Activated CD4-positive, CD25-positive, alpha-beta regulatory T cell treated with anti-CD3 and anti-CD28 coated beads, Interleukin-2, amount 50 U/mL, for 16 hours (primary cell): ENCODE measurements at places on chromosomes 4 and X.

- DNase-seq = no peak
Observed at GRCh38 chr4:165364452-165365080, 14.2 kb upstream of the CPE start.

- DNase-seq = no peak
Observed at GRCh38 chrX:107107459-107107858, 11.2 kb downstream of the RBM41 start.

- DNase-seq = no peak
Observed at GRCh38 chr4:98081936-98082335, 61.3 kb downstream of the STPG2 start.

DNA sequence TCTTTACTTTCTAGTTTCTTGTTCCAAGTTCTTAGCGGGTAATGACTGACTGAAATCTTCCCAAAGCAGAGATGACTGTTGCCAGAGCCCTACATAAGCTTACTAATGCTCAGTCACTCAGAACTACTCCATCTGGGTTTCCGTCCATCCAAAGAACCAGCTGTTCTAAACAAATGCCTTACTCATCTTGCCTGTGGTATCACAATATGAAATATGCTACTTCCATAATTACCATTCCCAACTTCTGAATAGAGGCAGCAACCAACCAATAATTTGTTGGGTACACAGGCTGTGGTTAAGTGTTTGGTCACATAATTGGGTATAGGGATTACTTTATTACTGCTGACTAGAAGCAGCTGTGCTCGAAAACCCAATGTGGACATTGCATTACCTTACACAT lies 930.2 kb upstream of the DIAPH2 start:
- no peak for DNase-seq

GRCh38 chr4:147017081-147017480 lies 71.4 kb upstream of the TTC29 start:
- no peak for DNase-seq

DNA sequence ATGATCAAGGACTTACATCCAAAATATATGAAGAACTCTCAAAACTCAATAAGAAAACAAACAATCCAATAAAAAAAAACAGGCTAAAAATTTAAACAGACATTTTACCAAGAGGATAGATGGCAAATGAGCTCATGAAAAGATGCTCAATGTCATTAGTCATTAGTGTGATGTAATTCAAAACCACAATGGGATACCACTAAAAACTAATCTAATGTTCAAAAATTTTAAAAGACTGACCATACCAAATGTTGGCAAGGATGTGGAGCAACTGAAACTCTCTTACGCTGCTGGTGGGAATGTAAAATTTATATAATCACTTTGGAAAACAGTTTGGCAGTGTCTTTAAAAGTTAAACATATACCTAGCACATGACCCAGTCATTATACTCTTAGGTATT lies 43.7 kb downstream of the RPS6KA6 start:
- DNase-seq = no peak

GRCh38 chrX:154748712-154749339 lies 2.1 kb downstream of the GAB3 start:
- DNase-seq = no peak

DNA sequence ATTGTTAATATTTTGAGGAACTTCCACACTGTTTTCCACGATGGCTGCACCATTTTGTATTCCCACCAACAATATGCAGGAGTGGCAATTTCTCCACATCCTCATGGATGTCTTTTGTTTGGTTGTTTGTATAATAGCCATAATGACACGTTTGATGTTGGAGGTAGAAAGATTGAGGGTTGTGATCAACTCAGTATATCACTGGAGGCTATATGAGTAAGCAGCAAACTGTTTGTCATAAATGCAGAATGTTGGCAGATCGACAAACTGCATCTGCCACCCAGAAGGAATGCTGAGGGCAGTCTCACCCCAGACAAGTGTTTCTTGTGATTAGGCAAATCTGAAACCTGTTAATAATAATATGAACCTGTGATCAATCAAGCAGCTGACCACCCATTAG lies 243.9 kb upstream of the WDFY3 start:
- no peak for DNase-seq

- no peak for DNase-seq
Observed at GRCh38 chr4:120839334-120839973, 83.1 kb downstream of the PRDM5 start.

GRCh38 chr4:78778530-78778929 lies 2.4 kb downstream of the BMP2K start:
- DNase-seq = no peak

- DNase-seq = no peak
Observed at GRCh38 chr4:76659103-76659490, 224.1 kb downstream of the SHROOM3 start.

GRCh38 chr4:20773144-20773997 lies 73.1 kb downstream of the PACRGL start:
- DNase-seq = no peak

GRCh38 chrX:74405973-74406489 lies 15.3 kb upstream of the SLC16A2 start:
- DNase-seq = no peak

DNA sequence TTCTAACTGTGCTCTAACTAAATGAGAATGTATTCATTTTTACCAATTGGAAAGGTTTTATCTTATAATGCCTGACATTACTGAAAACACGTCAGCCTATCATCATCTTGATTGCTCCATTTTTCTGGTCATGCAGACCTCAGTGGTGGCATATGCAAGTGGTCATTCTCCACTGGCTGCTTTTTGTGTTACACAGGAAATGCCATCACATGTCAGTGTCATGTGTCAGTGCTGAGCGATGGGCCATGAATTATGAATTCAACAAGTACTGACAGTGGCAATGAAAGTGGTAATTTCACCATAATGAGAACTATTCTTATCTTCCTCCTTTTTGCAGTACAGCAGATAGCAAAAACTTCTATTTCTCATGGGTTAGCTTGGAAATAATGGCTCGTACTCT lies 190.5 kb downstream of the PACRGL start:
- no peak for DNase-seq

- DNase-seq = no peak
Observed at GRCh38 chrX:87805829-87806490, 288.4 kb downstream of the KLHL4 start.

DNA sequence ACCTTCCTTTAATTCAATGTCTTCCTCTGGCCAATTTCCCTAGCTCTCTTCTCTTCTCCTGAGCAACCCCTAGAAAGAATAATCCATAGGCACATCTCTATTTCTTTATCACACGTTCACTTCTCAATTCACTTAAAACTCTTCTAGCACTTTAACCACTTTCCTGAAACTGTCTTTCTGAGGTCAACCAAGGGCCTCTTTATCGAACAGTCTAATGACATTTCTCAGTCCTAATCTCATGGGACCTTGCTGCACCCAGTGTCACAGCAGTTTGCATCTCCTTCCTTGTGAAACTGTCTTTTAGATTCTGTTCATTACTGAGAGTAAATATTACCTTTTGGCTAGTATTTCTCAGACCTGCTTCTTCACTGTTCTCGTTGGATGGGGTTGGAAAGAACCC lies 285.3 kb upstream of the RASGEF1B start:
- no peak for DNase-seq

- no peak for DNase-seq
Observed at GRCh38 chr4:48944756-48945241, 38.2 kb upstream of the OCIAD2 start.

DNA sequence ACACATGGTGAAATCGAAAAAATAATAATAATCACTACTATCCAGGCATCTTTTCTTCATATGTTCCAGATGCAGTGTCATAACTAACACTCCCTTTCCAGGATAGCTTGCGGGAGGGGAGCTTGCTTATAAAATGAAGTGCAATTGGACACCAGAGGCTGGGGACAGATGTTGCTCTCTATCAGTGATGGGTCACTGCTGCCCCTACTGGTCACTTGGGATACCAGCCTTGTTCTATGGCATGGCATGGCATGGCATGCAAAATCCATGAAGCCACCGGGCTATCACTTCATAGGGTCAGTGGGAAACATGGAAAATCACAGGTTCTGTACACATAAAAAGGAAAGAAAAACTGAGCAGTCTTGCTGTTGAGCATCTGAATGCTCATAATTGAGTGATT lies 168.1 kb downstream of the GLRA2 start:
- DNase-seq = no peak

DNA sequence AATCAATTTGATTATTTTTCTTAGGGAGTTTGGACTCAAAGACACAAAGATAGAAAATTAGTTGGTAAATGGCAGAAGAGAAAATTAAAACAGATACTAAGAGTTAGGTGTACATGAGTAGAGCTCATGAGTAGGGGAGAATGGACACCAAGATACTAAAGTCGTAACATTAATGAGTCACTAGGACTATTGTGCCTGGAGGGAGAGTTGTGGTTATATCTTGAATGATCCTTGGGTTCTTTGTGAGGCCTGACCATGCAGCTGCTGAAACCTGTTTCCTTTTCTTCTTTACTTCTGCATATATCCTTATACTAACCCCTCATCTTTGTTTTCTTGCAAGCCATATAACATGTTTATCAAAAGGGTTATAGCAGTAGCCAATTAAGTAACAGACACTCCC lies 532.8 kb downstream of the RPA4 start:
- no peak for DNase-seq

DNA sequence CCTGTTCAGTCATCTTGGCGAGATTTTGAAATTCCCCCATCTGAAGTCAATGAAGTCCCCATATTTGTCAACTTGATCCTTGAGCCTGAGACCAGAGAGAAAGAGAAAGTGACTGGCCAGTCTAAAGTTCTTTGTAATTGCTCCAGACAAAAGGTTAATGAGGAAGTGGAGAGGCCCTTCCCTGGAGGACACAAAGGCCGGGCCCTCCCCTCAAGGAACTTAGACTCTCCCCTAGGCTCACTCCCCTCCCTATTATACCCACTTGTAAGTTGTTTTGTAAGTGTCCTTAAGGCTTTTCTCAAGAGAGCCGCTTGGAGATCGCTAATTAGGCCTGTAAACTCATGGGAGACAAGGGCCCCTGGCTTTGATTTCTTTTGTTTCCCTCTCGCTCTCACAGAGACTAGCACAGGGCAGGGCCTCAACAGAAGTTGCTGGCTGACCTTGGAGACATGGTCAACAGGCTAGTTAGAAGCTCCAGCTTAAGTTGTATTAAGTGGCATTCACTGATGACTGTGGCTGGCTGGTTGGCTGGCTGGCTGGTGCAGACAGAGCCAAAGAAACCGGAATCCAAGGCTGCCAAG lies 20.3 kb upstream of the GPC4 start:
- DNase-seq = no peak

DNA sequence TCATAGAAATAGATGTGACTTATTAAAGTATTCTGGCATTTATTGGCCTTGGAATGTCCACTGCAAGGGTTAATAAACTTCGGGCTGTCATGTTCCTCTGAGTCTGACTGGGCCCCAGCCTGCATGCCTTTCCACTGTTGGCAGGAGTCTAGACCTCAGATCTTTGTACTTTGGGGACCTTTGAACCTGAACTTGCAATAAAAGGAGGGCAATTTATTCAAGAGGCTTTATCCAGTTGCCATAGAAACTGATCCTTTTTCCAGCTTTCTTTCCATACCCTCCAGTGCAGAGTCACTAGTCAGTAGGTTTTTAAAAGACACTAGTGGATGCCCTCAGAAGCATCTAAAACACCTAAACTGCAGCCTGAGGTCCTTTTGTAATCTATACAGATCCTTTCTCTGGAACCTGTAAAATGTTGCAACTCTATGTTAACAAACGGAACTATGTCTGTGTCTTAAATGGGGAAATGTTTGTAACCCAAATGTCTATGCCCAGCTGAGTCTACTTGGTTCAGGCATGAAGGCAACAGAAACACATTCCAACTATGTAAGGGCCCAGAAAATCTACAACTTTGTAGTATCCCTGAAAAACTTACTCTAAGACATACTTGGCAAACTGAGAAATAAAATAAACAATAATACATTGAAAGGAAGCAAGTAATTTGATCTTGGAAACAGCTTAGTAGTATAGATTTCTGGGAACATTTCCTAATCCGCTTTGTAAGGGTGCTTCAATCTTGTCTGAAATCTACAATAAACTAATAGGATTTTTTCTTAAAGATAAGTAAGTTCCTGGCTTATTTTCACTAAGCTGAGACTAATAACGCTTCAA lies 41.5 kb downstream of the SOWAHB start:
- DNase-seq = no peak

DNA sequence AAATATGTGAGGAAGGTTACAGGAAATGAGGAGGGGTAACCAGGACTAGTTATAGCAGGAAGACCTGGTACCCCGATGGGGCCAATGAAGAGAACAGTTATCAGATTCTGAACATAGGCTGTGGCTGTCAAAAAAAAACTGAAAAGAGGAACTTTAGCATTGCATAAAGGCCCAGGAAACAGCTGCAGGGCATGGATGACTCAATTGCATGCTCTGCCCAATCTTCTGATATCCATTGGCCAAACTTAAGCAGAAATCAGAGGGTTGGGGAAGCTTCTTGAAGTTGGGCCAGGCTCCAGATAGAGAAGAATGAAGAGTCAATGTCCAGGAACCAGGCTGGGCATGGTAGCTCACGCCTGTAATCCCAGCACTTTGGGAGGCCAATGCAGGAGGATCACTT lies 1222.4 kb upstream of the PRKX start:
- no peak for DNase-seq

DNA sequence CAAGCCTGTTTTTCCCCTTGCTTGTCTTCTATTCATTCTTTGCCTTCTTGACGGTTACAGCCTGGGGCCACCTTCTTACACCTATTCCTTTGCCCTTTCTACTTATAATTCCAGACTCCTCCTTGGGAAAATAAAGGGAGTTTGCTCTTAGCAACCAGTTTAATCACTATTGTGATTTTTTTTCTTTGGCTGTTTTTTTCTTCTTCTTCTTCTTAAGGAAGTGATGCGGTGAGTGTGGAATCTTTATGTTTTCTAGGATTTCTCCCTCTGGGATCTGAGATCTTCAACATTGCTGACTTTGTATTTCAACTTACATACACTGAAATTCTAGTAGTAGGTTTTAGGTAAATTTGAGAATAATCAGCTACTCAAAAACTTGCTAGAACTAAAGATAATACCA lies 1.1 kb upstream of the KLHL13 start:
- DNase-seq = no peak

DNA sequence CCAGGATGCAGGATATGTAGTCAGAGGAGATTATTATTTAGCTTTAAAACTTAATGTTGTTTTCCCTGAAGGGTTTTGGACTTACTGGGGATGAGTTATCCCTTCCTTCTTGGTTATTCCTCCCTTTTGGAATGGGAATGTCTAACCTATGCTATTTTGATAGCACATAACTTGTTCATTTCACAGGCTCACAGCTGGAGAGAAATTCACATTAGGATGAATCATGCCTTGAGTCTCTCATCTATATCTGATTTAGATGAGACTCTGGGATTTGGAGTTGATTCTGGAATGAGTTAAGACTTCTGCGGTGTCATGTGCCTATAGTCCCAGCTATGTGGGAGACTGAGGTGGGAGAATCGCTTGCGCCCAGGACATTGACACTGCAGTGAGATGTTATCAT lies 81.1 kb downstream of the ATP11C start:
- DNase-seq = no peak
